ENCODE measurements at places on chromosomes 1 and 21.
A peak's percentile ranks its signal among the peaks of the same experiment; 100 is the strongest.

DNA sequence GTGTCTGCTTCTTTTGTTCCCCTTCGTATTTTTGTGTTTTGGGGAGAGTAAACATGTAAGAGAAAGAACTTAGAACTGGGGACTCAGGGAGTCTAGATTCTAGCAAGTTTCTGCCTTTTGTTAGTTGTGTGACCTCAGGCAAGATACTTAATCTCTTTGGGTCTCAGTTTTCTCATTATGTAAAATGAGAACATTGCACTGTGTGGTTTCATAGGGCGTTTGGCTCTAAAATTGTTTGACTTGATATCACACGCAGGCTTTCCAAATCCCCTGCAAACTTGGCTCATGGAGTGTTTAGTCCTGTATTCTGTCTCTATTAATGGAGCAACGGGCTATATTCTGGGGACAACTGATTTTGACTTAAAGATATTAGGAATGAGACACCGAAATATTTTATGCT lies 57.7 kb downstream of the NTNG1 start:
- DNase-seq: no peak

GRCh38 chr1:212234431-212235395 lies 50.5 kb upstream of the PPP2R5A start:
- peak; percentile 6 for DNase-seq

GRCh38 chr21:45270306-45270821 lies 17.3 kb downstream of the POFUT2 start:
- DNase-seq: no peak

DNA sequence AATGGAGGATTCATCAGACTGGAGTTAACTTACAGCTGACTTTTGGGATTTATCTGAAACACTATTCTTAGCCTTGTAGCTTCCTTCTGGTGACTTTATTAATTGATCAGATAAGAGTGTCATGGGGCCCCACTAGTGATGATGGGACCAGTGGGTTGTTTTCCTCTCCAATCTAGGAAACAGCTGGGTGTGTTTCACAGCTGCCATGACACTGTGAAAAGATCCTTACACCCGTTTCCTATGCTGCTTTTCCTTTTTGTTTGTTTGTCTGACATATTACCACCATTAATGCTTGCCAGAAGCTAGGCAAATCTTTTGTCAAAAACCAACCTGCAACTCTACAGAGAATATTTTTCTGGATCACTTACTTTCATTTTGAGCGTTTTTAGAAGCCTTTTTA lies 86.2 kb downstream of the ZBTB18 start:
- no peak for DNase-seq

DNA sequence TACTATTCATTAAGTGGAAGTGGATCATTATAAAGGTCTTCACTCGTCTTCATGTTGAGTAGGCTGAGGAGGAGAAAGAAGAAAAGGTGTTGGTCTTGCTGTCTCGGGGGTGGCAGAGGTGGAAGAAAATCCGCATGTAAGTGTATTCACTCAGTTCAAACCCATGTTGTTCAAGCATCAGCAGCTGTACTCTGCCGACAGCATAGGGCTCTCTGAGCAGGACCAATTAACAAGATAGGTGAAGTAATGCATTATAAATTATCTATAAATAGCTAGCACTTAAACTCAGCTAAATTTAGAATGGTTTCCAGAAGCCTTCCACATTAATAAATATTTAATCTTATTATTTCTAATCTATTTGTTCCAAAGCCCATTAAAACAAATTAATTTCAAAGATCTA lies 116.8 kb downstream of the RGS2 start:
- no peak for DNase-seq

DNA sequence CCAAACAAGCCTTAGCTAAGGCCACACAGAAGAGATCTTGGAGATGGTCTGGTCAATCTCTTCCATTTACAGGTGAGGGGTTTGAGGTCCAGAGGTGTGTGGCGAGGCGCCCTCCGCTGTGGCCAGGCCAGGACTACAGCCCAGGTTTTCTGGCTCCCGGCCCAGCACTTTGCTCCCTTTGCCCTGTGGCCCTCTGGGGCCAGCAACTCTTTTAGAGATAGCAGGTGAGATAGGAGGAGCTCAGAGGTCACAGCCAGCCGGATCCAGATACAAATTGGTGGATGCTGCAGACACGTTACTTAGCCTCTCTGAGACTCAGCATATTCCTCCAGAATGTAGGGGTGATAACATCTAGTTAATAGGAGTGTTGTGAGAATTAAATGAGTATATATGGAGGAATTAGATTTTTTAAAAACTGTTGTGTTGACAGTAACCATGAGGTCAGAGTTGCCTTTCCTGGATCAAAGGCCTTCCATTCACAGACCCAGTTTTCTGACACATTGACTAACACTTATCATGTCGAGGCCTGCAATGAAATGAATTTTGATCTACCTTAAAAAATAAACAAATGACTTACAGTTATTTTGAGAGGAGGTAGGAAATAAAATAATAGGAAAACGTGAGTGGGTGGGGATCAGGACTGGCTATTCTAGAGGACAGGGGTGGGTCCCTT lies 16.6 kb downstream of the TEX35 start:
- DNase-seq: no peak

DNA sequence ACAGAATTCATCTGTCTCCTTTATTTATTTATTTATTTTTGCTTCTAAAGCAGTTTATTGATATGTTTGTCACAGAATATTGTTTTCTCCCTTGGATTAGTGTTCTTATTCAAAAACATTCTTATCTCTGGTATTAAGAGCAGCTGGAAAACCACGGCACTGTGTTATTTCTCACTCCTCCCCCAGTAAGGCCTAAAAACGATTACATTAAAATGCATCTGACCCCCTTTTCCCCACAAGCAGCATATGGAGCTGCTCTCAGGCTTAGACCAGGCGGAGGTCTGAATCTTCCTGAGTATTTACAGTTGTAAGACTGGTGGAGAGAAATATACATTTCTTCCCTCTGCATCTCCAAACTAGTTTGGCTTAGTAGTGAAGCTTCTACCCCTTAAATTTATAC lies 86.8 kb downstream of the HLX start:
- DNase-seq: no peak

DNA sequence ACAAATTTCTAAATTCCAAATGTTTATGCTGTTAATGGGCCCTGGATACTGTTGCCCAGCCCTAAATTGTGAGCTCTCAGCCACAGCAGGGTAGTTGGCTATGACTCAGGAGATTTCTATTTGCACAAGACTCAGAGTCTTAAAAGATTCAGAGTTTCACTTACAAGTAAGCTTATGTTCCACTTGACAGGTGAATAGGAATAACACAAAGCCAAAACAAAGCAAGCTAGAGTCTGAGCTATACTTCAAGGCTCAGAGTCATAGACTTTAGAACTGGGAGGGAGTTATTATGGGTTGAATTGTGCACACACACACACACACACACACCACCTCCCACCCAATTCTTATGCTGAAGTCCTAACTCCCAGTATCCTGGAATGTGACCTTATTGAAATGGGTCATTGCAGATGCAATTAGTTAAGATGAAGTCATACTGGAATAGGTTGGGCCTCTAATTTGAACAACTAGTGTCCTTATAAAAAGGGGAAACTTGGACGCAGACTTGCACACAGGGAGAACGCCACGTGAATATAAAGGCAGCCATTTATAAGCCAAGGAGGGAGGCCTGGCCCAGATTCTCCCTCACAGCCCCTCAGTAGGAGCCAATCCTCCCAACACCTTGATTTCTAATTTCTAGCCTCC lies 30.2 kb downstream of the PRDX6 start:
- no peak for DNase-seq

All from stimulated activated naive B cell treated with anti-CD40 and anti-IgM and Interleukin-4, amounts not matched to agents 10 μg/mL and 1 μg/mL and 100 μg/mL, for 72 hours (primary cell).